ENCODE measurements at places on chromosomes 7 and 10.

- DNase-seq: no peak
These were observed 108.4 kb upstream of the PALS2 start for GRCh38 chr7:24464861-24465260.

DNA sequence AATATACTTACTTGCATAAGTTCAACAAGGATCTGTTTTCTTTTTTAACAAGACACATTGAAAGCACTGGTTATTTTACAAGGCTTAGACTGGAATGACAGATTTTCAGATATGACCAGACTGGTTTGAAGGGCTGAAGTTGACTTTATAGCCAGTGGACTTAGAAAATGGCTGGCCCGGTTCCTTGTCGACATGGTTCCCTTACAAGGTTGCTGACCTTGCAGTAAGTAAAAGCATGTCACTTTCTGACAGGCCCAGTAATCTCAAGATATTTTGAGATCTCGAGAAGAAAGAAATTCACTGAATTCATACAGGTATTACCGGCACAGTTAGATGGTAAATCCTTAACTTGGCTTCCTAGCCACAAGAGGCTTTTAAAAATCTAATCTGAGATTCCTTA is 136.5 kb downstream of the COBL start:
- no peak for DNase-seq

DNA sequence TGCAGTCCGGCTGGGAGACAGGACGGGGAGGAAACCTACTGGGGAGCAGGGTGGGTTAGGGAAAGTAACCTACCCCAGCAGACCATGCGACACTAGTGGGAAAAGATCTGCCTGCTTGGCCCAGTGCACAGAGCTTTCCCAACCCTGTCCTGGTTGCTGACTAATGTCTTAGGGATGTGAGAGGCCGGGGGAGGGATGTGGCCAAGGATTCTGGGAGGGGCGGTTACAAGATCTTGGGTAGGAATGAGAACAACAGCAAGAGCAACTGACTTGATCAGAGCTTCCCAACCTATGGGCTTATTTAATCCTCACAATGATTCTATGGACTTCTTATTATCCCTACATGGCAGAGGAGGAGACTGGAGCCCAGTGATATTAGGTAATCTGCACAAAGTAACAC is 24.0 kb upstream of the EIF5AL1 start:
- no peak for DNase-seq

GRCh38 chr10:46237815-46238510 is 48.8 kb upstream of the ANTXRL start:
- DNase-seq: no peak

GRCh38 chr10:32350811-32351350 is 3.9 kb upstream of the EPC1 start:
- DNase-seq: no peak

DNA sequence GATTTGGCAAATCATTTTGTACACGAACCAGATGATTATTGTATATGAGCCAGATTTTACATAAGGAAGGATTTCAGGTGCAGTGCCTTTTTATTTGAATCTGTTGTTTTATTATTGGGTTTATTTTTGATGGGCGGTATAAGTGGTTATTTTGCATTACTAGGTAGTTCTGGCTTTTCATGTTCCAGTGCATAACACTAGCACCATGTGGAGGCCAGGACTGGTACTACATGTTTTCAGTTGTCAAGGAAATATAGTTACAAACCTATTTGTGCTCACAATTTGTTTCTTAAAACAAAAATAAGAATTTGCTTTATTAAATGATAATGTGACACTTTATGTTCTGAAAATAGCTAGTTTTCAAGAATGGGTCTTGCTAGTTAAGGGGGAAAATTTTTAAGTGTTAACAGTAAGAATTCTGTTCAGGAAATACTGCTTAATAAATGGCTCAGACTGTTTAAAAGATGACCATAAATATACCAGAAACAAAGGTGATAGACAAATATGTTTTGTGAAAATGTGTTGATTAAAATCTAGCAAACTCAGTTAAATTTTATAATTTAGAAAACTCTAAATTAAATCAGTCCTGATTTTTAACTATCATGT is 7.1 kb upstream of the SEMA3E start:
- DNase-seq: no peak

- no peak for DNase-seq
These were observed 2.1 kb downstream of the NFE2L3 start for GRCh38 chr7:26153823-26154783.

DNA sequence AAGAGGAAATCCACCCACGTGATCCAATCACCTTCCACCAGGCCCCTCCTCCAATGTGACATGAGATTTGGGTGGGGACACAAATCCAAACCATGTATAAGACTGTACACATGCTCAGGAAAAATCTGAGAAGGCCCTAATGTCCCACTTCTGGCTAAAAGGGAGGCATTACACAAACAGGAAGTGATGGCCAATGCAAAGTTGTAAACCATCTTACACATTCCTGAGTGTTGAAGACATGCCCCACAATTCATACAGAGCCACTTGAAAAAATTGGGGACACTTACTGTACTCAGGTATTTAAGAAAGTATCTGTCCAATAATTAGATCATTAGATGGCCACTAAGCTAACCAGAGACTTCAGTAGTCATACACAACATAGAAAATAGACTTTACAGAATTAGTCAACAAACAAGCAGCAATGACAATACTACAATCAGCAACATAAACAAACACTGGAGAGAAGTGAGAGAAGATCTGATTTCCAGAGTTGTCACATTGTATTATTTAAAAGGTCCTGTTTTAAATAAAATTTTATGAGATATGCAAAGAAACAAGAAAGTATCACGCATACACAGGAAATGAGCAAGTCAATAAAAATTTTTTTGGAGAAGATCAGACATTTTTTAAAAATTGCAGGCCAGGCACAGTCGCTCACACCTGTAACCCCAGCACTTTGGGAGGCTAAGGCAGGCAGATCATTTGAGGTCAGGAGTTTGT is 143.3 kb downstream of the DGKI start:
- no peak for DNase-seq

DNA sequence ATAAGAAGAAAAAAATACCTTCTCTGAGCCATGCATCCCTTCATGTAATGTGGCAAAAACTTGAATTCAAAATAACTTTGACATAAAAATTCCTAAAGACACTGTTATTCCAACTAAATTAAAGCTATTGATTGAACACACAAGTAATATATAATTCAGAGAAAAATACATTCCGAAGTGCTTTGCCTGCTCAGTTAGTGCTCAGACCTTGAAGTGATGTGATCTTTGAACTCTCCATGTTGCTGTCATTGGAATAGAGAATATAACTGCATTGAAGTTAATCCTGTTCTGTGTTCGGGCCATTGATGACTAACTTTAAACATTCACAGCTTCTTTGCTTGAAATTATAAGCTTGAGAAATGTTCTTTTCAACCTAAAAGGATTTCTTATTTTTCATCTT is 114.0 kb upstream of the IFRD1 start:
- no peak for DNase-seq

DNA sequence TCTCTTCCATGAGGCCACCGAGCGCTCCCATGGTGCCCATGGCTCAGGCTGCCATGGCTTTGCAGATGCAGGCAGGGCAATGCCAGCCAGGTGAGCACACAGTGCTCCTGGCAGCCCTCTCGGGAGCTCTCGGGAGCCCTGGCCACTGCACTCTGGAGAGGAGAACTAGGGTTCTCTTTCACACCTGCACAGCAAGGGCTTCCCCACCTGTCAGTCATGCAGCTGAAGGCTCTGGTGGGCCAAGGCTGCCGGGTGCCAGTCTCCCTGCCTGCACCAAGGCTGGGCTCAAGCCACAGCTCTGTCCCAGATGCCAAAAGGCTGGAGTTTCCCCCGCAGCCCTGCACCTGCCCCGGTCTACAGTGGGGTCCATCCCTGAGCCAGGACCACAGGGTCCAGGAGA is 32.6 kb downstream of the NUDT1 start:
- no peak for DNase-seq

GRCh38 chr7:39091145-39091544 is 113.4 kb downstream of the POU6F2 start:
- DNase-seq: no peak

DNA sequence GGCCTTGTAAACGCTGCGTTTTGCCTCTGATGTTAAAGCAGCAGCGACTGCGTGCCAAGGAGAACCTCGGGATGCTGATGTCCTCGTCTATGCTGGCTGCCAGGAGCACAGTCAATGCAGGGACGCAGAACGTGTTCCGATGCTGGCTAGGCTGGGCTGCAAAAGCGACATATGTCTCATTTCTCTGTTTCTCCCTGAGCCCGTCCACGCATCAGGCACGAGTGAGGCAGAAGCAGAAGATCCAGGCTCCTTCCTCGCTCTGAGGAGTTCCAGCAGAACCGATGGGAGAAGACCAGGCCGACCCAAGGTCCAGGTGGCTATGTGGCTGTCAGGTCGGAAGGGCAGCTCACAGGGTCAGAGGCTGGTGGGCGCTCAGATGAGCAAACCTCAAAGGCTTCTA is 3.7 kb upstream of the FOXL3 start:
- DNase-seq: no peak
